Left lobe of liver (tissue), 2 donors: ENCODE measurements at places on chromosomes 5 and 9.

- DNase-seq = no peak
These were observed 78.0 kb downstream of the OTULIN start for GRCh38 chr5:14742498-14742897.

GRCh38 chr5:124839371-124839998 is 93.0 kb upstream of the ZNF608 start:
- DNase-seq = no peak

- no peak for DNase-seq
These were observed 13.0 kb upstream of the RAD23B start for GRCh38 chr9:107270082-107270481.

- no peak for DNase-seq
These were observed 81.1 kb downstream of the PJA2 start for GRCh38 chr5:109328626-109329025.

DNA sequence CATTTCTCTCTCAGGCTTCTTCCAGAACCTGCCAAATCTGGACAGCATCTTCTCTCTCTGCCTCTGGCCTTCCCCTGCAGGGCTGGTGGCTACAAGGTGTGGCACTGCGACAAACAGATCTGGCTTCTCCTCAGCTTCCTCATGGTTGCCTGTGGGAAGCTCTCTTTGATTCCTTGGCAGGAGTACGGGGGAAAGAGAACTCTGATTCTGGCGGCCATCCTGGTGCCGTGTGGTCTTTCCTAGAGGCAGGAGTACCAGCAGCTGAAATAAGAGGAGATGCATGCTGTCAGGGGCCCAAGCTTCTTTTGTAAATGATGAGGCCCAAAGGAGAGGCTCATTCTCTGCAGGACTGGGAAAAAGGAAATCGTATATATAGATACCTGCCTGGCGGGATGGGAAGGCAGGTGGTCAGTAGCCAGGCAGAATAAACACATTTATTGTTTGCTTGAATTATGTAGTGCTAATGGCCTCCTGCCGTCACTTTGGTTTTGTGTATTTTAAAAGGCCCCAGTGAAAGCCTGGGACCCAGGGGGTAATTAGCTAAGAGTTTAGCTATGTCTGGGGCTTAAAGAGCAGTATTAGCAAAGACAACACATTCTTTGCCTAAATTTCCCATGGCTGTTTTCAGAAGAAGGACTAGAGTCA is at the start of gene CER1:
Gene CER1, minus strand, starts transcription at position 343 of the 645 bp plus-strand sequence. Its CDS starts 61 bp downstream, at position 282.
- DNase-seq = no peak

- no peak for DNase-seq
These were observed 28.2 kb upstream of the HAND1 start for GRCh38 chr5:154506049-154506715.

DNA sequence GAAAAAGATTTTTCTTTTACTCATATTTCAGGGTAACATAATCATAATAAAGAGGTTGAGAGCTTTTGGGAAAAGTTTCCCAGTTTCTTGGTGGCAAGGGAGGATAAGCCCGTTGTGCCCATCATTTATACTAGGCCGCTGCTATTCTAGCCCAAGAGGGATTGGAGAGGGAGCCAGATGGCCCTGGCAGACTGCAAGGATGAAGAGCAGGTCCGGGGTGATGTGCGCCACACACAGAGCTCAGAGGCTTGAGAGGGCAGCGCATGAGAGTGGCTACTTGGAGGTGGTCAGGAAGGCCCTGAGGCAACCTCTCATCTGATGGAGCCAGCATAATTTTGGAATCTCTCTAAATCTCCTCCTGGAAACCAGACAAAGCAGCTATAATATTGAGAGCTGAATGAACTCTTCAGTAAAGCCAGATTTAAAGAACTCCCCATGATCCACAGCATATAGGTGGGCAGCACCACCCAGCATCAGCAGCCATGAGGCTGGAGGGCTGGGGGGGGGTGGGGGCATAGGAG is 110.1 kb downstream of the MED27 start:
- DNase-seq = no peak

DNA sequence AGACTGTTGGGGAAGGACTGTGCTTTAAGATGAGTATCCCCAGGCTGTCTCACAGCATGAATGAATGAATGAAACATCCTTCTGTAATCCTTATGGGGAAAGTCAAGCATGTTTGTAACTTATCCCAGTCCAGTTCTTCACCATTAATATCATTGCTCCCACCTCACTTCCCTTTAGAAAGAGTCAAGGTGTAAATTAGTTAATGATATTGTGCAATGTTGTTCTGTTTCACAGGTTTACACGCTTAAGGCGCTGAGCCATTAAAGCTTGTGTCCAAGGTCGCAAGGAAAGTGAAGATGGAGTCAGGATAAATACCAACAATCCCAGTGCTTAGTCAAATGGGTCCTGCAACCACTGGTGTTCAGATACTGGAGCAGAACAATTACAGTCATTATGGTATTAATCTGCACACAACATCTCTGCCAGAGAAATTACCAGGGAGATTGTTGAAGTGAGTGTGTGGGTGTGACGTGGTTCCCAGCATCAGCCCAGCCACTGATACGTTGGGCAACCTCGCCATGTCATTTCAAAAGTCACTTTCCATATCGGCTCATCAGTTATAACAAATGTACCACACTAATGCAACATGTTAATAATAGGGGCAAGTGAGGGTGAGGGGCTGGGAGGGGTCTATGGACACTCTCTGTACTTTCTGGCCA is 1.5 kb upstream of the MYO10 start:
- no peak for DNase-seq

DNA sequence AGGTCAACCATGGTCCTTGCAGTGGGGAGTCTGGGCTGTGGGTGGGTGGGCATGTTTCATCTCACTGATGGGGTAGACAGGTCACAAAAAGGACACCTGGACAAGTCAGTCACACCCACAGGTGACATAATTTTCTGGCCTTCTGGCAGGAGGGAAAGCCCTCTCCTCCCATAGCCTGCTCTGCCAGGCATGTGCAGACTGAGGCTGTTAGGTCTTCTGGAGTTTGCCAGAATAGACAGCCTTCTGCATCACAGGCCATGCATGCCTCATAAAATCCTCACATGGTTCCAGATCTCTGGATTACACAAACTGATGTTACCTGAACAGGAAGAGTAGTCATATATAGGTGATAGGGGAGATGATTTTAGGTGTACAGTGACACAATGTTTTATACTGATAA is 49.1 kb downstream of the ARHGAP26 start:
- DNase-seq = no peak

DNA sequence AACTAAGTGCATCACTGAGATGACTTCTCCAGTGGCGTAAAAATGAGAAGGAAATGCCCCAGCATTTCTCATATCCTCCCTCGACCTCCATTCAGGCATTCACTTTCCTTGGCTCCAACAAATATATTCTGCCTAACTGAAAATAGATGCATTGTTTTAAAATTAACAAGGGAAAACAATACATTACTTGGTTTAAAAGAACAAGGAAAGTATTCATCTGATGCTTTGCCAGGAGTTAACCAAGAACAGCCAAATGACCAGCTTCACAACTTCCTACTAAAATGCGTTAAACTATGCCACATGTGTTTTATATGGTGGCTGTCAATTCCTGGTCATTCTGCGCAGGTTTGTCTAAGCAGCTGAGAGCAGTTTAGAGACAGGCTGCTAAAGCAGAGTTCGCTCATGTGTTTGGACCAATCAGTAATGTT is 121.4 kb downstream of the GNAQ start:
- DNase-seq = no peak

DNA sequence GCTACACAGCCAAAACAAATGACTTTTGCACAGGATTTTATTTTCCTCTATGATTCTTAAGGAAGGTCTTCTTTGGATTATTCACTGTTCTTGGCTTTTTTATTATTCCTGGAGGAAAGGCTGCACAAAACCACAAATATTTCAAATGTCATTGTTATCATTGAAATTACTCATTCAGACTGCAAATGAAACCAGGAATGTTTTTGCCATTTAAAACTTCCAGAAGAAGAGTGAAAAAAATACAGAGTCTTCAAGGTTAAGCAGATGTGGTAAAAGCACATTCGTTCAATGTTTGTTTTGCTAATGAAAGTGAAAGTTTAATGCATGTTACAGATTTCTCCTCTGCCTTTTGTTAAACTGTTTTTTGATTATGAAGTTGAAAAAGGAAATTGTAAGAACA is 238.2 kb downstream of the TLE4 start:
- no peak for DNase-seq

DNA sequence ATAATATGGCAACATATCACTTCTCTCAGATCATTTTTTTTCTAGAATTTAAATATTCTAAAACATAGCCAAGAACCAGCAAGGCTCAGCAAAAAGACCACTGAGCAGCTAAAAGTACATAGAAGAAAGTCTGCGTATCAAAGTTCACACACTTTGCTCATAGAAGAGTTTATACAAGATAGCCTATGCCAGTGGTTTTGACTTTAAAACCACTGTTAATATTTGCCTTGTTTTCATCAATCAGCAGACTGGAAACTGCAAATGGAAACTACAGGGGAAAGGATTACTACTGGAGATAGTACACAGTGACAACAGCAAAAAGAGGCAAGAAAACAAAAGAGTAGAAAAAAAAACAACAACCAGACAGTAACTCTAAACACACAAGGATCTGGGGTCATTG is 483.3 kb downstream of the ZSWIM6 start:
- no peak for DNase-seq

DNA sequence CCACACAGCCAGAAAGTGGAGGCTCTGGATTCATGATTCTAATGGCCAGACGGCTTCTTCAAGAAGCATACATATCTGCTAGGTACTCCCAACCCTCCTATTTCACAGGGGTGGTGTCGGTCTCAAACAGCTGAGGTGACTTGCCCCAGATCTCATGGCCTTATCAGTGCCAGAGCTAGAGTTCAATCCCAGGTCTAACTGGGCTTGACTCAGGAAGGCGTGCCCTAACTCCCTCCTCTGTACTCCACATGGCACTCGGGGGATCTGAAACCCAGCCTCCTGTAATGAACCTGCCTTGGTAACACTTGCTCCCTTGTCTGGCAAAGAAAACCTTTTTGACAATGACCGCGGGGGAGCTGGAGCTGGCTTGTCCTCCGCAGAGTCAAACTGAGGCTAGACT is 2.1 kb downstream of the QRFP start:
- no peak for DNase-seq

DNA sequence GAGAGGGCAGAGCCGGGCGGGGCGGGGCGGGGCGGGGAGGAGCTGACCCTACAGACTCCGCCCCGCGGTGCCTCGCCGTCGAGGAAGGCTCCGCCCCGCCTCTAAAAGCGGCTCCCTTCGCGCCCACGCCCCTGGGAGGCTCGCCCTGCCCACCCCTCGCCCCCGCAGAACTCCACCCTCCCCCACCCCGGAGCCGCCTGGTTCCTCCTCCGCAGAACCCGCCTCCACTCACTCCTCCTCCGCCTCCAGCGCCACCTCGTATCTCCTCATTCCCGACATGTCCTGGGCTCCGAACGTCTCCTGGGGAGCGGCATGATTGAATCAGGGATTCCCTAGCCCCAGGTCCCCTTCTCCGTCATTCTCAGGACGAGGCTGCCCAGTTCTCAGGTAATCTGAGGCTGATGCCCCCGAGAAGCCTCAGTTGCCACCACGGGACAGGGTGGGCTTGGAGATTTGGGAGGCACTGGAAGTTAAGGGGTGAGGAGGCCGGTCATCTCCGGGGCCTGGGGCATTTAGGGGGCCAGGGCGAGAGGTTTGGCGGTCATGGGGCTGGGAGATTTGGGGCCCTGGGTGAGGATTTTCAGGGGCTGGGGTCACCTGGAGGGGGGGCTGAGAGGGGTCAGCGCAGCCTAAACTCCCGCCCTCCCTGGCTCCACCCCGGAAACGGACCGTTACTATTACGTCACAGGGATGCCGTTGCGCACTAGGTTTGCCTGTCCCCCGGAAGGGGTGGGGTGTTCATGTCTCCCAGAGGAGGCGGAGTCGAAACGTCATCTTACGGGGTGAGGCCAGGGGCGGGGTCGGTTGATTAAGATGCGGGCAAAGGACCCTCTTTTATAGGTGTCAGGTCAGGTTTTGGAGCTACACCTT is 3.2 kb upstream of the CCL27 start:
- DNase-seq = peak; percentile 97

- peak; percentile 77 for DNase-seq
These were observed 394.3 kb downstream of the GADD45G start for GRCh38 chr9:89999176-89999533.

DNA sequence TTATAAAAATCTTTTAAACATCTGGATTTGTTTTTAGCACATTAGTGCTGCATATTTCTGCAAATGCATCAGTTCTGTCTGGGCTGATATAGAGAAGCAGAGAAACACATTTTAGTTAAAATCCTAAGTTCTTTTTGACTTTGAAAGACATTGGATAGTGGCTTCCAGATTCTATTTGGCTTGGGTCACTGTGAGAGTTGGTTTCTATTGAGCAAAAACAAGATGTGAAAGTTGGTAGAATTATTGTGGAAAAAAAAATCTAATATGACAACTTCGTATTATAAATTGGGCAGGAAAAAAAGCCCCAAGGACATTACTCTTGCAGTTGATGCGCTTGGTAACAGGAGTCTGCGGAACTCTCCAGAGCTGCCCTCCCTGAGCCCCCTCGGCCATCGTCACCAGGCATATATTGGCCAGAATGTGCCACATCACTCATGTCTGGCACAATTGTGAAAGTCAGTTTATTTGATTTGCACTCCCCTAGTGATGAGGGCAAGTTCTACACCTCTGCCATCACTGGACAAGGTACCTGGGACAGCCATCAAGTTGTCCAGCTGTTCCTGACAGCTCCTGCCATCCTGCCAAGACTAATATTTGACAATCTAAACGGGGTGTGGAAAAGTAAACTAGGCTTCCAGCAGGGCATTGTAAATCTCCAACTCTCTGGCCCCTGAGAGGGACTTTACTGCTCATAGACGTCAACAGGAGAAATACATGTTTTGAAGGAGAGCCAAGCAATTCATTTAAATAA is 334.5 kb downstream of the TENT4A start:
- peak; percentile 76 for DNase-seq

- DNase-seq = no peak
These were observed 7.8 kb downstream of the PDE8B start for GRCh38 chr5:77218263-77218662.
